ENCODE measurements at places on chromosomes 5 and 9.

DNA sequence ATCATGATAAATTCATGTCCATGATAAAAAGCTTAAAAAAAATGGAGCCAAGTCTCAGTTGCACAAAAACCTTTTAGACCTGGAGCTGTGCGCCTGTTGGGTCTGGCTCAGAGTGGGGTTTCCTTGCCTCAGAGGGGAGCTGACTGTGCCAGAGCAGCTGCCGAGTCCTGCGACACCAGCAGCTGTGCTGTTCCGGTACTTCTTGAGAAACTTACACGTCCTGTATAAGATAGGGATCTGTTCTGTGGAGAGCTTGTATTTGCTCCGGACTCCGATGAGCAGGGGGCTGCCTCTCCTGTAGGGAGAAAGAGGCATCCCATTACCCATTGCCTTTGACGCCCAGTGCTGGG, 28.6 kb downstream of the GFPT2 start:
- DNase-seq = no peak

DNA sequence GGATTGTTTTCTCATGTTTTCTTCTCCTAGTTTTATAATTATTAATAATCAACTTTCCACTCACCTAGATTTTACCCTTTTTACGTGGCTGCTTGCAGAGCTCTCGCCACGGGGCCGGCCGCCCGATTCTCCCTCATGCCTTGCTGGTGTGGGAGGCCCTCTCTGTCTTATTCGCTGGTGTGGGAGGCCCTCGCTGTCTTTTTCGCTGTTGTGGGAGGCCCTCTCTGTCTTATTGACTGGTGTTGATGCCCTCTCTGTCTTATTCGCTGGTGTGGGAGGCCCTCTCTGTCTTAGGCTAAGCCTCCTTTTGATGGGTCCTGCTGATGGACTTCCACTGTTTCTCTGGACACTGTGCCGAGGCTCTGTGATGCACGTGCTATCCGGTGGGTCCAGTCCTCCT, 161.3 kb upstream of the IRX2 start:
- no peak for DNase-seq

DNA sequence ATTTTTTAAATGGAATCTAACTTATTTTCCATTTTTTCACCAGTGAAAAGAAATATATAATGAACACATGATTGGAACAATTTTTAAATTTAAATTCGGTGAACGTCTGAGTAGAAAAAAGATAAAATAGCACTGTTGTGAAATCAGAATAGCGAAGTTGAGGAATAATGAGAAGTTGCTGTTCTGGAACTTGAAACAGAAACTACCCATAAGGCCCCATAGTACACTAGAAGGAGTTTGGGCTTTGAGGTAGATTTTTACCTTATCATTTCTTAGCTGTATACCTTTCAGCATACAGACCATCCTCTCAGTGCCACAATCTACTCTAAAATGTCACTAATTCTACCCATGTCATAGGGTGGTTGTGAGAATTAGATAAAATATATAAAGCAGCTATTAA, 35.1 kb downstream of the TDRD7 start:
- no peak for DNase-seq

DNA sequence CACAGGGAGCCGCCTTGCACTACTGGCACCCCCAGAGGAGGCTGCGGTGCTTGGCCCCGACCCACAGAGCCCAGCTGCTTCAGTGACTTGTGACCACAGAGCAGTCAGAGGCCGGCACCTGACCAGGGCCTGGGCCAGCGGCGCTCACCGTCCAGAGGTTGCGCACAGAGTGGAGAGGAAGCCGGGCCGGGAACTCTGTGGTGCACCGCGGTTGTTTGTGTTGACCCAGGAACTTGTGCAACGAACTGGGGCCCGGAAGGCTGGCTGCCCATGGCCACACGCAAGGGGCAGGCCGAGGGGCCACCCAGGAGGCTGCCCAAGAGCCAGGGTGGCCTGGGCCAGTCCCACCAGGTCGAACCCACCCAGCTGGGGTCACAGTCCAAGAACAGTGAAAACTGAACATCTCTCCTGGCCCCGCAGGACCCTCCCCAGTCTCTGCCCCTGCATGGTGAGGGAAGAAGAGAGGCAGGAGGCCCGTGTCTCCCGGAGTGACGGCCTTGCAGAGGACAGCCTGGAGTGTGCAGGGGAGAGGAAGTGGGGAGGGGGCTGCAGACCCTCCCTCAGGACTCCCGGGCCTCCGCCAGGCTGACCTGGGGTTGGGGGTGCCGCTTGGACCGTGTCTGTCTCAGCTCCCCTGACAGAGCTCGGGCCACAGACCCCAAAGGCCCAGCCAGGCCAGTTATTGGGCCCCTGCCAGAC, 42.8 kb upstream of the EGFL7 start:
- DNase-seq = peak; percentile 27

- DNase-seq = peak; percentile 65
These were observed 45.5 kb downstream of the SPOCK1 start for GRCh38 chr5:137453483-137454080.

GRCh38 chr5:72366324-72366976, 46.3 kb downstream of the PTCD2 start:
- DNase-seq = peak; percentile 83

DNA sequence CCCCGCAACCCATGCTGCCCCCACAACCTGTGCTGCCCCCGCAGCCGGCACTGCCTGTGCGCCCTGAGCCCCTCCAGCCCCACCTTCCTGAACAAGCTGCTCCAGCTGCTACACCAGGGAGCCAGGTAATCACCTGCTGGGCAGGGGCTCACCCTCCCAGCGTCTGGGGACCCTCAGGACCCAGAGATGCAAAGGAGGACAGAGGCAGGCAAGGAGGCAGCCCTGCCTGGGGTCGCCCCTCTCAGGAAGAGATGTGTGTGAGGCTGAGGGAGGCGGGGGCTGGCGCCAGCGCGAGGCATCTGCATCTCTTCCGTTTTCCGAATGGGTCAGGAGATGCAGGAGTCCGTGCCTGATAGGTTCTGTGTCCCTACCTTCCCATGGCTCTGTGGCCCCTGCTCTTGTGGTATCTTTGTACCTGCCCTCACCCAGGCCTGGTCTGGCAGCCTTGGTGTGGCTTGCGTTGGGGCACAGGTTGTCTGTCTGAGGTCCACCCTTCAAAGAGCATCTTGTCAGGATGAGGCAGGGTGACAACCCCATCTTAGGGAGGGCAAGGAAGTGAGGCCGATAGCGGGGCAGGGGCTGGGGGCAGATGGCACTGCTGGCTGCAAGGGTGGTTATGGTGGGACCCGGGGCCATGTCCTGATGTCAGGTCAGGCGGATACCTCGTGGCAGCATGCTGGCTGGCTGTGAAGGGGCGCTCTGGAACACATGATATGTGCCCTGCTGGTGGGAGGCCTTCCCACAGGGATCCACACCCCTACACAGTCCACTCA, 75.7 kb downstream of the WNK2 start:
- no peak for DNase-seq

DNA sequence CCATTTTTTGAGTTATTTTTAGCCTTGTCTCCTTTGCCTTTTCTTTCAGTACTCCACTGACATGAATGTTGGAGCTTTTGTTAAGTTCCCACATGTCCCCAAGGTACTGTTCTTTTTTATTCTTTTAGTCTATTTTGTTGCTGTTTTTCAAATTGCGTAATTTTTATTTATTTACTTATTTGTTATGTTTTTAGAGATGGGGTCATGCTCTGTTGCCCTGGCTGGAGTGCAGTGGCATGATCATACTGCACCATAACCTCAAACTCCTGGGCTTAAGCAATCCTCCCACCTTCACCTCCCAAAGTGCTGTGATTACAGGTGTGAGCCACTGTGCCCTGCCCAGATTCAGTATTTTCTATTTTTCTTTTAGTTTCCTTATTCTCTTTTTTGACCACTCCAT, 5.4 kb upstream of the PCDHA1 start:
- DNase-seq = no peak

DNA sequence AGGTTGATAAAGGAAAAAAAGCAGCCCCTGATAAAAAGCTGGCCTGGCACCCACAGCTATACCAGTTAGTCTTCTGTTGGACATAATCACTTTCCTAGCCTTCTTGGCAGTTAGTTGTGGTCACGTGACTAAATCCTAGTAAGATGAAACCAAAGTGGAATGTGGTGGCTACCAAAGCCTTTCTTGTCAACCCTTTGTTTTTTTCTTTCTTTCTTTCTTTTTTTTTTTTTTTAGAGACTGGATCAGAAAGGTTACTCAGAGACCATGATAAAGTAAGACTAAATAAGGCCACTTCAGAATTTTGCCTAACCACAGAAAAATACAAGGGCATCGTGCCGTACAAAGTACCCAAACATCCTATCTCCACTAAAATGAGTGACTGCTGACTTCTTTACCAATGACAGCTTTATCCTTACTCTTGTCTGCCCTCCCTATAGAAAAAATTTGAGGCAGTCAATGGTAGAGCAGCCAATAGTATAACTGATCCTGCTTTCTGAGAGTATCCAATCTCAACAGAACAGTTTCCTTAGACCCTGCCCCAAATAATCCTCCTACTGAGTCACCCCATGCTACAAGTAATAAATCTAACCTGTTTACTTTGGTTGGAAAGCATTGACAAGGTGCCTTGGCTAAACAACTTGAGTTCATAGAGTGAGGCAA, 14.2 kb upstream of the KIF27 start:
- peak; percentile 85 for DNase-seq

DNA sequence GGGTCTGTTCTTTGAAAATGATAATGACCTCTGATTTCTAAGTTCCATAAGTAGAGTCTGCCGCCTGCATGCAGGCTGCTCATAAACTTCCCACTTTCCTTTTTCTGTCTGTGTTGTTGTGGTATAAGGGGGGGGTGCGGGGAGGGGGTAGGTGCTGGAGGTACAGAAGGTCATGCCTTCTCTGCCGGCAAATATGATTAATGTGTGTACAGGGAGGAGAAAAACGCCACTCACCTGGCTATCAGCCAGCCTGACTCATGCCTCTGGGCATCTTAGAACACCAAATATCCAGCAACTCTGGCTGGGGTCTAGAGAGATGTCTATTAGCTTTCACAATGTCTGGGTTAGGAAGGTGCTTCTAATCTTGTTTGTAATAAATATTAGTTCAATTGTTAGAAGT, 128.3 kb downstream of the EFNA5 start:
- DNase-seq = peak; percentile 92

DNA sequence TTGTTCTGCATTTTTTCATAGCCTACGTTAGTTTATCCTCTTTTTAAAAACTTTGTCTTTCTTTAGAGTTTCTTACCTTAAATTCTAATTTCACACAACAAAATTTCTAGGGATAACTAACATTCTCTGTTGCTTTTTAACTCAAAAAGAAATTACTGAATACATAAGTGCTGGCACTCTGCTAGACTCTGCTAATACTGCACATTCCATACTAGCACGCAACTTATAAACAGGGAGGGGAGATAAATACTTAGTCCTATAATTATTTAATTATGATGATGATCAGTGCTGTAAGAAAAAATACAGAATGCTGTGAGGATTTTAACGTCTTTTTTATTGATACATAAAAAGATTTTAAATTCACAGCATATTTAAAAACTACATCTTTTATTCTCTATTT, 25.1 kb downstream of the RNF145 start:
- DNase-seq = no peak

- DNase-seq = no peak
These were observed 64.1 kb downstream of the ZFAND5 start for GRCh38 chr9:72300873-72301272.

DNA sequence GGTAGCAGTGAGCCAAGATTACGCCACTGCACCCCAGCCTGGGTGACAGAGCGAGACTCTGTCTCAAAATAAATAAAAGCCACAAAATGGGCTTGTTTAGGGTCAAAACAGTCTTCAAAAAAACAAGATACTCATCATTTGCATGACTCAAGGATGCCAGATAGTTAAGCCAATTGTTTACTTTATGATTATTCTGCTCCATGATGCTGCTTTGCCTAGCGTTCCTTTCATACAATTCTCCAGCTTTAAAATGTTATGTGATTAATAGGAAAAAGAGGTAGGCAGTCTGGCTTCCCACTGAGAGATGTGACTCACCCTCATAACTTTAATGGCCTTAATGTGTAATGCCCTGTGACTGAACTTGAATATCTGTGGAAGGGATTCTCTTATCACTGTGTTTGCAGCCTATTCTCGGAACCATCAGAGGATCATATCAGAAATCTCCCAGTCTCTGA, 364.6 kb upstream of the TRPC7 start:
- DNase-seq = peak; percentile 89

DNA sequence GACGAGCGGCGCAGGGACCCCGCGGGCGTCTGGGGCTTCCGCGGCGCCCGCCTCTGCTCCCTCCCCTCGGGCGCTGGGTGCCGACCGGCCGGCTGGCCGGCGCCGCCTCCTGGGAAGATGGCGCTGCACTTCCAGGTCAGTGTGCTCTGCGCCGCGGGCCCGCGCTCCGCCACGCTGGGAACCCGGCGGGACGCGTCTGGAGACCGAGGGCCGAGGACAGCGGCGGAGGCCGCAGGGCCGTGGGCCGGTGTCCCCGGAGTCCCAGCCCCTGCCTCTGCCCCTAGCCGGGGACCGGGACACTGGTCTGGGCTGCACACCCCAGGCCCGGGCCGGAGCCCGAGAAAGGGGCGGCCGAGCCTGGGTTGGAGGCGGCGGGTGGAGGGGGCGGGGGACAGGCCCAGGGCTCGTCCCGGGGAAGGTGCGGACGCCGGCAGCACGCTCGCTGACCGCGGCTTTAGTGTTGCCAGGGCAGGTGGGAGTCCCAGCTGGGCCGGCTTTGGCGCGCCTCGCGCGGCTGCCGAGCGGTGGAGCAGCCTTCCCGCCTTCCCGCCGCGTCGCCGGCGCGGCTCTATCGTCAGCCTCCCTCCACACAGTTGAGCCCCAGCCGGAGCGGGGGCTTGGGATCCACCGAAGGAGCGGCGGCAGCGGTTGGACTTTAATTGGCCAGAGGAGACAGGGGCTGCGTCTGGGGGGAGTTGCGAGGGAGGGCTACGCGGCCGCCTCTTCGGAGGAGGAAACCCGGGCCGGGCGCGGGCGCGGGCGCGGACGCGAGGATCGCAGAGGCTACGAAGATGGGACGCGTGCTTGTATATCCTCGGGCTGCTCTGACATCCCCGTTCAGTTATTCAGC, at the start of gene RANBP17:
Gene RANBP17, plus strand, starts transcription at position 102 of the 850 bp plus-strand sequence.
- DNase-seq = peak; percentile 79

DNA sequence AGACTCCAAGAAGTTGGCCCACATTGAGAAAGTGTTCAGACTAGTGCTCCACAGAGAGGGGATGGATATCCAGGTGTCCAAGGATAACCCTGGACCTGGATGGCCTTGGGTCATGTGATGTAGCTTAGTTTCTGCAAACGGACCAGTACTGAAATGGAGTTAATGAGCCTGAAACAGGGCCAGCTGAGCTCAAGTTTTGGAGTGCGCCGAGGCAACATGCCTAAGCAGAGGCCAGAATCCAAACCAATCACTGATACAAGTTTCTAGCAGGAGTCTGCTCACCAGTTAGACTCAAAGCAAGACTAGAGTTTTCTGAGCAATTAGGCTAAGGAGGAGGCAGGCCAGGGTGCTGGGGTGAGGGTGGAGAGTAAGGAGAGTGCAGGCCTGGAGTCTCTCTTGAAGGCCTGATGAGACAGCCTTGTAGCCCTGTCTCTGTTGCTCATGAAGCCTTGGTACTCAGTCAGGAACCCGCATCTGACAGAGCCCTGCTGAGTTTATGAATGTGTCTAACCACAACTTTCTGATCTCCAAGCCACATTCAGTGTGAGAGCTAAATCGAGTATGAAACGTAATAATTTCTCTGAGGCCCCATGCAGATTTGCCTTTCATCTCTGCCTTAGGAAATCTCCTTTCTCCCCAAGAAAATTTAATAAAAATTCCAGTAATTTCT, 68.9 kb upstream of the EQTN start:
- DNase-seq = peak; percentile 92

Data from astrocyte of the spinal cord (primary cell).